Heart right ventricle (tissue), 16 donors: ENCODE measurements at places on chromosomes 12 and 14. TPM values are rescaled to one million over a fixed set of nuclear protein-coding genes. Genes with fewer than 3 reads are reported as not detected.

- DNase-seq, result peak; percentile 43
Observed at GRCh38 chr12:6570264-6570887, 2.3 kb upstream of the NOP2 start.

DNA sequence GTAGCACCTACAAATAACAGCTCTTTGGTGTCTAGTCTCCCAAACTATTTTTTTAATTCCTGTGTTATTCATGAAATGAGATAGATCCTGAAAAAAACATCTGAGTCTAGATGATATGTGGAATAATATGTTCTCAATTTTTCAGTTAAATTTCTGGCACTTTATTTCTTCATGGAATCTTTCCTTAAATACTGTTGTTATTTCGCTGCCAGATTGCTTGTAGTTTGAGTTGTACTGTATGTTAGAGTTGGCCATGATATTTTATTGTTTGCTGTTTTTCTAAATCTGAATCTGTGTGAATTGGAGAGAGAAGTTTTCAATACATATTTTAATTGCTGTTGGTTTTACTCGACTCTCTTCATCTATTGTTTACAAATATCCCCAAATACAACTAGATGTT, 500.5 kb downstream of the EGLN3 start:
- DNase-seq, result no peak

DNA sequence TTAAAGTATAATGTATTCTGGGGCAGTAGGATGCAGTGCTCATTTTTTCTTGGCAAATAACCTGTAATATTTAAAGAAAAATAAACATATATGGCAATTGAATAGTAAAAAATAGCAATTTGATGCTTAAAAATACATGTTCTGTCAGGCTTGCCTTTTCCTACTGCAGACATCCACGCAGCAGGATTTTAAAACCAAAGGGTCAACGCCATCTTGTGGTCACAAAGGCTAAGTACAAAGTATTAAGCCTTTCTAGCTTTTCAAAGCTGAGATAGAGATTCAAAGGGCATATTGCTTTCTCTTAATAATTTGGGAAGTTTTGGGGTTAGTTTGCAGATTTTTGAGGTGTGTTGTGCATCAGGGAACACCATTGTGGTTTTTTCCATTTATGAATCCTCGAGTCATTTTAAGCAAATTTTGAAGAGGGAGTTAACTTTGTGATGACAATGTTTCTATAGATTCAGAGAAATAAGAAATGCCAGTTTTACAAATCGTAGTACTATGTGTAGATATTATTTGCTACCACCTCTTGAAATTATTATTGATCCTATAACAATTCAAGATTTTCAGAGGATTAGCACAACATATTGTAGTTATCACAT, 4.7 kb upstream of the CCER1 start:
- DNase-seq, result peak; percentile 26

- DNase-seq, result no peak
Observed at GRCh38 chr12:39122562-39123204, 217.3 kb upstream of the CPNE8 start.

GRCh38 chr12:51115533-51115932, 32.1 kb upstream of the CSRNP2 start:
- no peak for DNase-seq

DNA sequence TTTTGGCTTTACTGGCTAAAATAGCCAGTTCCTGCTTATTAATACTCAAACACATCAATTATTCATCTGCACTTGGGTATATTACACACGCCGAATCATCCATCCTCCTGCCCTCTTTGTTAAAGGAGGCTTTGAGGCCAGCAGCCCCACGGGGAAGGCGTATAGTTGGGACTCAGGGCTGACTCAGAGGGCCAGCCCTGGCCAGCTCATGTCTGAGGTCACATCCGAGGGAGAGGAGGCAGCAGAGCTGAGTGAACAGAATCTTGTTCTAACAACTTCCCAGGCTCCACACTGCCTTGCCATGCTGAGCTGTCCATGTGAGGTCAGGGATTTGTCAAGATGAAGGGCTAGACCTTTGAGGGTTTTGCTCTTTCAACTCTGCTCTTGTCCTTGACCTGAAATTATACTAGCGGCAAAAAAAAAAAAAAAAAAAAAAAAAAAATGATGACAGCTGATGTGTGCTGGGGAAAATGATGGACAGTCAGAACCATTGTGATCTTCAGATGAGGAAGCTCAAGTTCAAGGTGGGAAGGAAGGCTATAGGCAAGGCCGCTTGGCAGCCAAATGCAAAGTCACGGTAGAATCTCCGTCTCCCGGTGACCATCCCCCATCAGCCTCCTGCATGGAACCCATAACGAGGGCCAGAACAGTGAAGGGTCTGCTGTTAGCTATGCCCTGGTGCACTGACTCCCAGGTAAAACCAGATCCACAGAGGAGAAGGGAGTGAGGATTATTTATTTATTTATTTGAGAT, 12.5 kb upstream of the MARK3 start:
- DNase-seq, result no peak

- DNase-seq, result no peak
Observed at GRCh38 chr12:5718073-5718472, 227.0 kb downstream of the ANO2 start.

- no peak for DNase-seq
Observed at GRCh38 chr12:121000530-121000929, 15.8 kb downstream of the C12orf43 start.

DNA sequence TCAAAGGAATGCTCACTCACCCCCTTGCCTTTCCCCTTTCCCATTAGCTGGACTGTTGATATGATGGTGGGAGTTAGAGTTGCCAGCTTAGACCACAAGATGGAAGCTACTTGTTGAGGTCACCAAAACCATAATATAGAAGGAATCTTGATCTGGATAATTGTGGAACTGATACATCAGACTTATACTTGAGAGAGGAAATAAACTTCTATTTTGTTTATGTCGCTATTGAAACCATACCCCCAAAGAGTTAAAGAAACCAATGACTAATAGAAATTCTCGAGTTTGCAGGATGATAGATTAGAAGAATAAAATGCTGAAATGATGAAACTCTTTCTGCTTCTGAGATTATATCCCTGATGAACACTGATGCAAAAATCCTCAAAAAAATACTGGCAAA, 37.9 kb downstream of the TDG start:
- DNase-seq, result no peak

DNA sequence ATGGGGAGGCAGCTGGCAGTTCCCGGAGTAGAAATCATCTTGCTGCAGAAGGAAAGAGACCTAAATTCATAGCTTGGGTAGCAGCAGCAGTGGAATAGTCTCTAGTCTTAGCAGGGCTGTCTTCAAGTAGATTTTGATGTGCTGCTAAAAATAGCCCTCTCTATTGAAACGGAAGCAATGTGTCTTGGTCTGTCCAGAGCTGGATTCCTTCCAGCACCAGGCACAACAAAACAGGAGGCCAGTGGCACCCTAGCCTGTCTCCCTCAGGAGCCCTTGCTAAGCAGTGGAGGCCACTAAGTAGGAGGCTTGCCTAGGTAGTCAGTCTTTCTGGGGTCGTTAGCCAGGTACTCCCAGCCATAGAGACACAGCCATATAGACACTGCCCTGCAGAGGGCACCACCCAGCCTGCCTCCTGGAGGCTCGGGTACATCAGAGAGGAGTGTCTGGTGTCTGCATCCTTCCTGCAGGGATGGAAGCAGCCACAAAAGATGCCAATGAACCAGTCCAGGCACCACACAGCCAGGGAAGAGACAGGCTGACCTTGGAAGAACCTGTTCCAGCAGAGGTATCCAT, 97.5 kb downstream of the CRACR2A start:
- no peak for DNase-seq

GRCh38 chr14:55580470-55581341, 699 bp downstream of the KTN1 start:
- peak; percentile 69 for DNase-seq

GRCh38 chr12:69397978-69398377, 38.4 kb downstream of the YEATS4 start:
- no peak for DNase-seq

- no peak for DNase-seq
Observed at GRCh38 chr14:20482382-20482781, 13.2 kb downstream of the PNP start.

DNA sequence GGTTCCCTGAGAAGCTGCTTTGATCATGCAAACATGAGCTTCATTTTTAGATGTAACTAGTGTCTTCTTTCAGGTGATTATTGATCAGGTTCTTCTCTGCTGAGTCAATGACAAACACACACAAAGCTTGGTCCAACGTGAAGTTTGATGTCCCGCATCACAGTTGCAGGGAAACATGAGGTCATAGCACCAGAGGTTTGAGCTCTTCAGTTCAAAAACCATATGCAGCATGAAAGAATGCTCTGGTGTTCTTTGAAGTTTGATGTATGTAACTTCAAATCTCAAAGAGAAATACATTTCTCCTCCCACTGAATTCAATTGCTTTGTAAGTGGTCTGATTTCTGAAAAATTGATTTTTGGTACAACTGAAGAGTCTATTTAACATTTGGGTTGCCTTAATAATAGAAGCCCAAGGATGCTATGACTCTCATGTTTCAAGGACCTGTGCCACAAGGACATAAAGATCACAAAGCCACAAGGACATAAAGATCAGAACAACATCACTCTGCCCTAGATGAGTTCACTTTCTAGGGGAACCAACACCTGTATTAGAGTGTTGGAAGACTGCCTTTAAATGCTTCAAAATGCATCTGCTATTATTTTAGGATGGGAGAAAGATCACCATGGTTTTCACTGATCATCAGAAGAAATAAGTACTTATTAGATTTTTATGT, 31.1 kb upstream of the AMIGO2 start:
- DNase-seq, result no peak

DNA sequence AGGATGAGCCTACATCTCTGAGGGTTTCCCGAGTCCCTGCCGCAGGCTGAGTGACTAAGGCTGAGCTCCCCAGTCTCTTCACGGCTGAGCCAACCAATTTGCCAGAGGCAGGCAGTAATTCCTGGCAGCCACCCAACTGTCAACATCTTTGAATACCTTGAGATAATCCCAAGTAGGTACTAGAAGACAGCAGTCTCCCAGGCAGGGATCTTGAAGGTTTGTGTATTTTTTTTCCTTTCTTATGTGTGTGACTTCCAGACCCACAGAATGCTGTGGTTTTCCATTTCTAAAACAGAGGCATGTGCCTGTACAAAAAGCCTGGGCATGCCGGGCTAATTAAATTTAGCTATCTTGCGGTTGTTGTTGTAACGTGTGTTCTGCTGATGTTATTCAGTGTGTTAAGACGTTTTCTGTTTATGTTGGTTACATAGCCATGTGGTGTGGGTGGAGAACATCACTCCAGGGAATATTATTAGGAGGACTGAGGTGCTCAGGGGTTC, 155.5 kb downstream of the ANO2 start:
- DNase-seq, result no peak

- DNase-seq, result no peak
Observed at GRCh38 chr12:71183846-71184245, 26.0 kb upstream of the TSPAN8 start.

GRCh38 chr12:59119676-59120075, 199.4 kb upstream of the LRIG3 start:
- DNase-seq, result no peak

- DNase-seq, result no peak
Observed at GRCh38 chr14:94975366-94975765, 182.0 kb downstream of the DICER1 start.

GRCh38 chr12:117111386-117111785, 12.2 kb upstream of the TESC start:
- no peak for DNase-seq

DNA sequence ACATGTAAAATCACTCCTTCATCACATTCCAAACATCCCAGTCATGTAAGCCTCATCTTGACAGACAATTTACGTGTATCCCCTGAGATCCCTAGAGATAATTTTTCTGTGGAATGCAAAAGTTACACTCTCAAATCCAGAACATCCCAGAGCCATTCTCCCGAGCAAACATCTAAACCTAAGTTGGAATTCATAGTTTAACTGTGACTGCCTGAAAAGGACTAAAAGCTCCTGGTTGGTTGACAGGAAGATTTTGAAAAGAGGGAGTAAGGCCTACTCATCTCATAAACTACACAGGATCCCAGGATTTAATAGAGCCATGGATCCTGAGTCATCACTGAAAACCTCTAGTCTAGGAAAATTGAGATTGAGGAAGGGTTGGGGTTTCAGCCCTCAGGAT, 123.6 kb downstream of the SCN8A start:
- DNase-seq, result no peak

DNA sequence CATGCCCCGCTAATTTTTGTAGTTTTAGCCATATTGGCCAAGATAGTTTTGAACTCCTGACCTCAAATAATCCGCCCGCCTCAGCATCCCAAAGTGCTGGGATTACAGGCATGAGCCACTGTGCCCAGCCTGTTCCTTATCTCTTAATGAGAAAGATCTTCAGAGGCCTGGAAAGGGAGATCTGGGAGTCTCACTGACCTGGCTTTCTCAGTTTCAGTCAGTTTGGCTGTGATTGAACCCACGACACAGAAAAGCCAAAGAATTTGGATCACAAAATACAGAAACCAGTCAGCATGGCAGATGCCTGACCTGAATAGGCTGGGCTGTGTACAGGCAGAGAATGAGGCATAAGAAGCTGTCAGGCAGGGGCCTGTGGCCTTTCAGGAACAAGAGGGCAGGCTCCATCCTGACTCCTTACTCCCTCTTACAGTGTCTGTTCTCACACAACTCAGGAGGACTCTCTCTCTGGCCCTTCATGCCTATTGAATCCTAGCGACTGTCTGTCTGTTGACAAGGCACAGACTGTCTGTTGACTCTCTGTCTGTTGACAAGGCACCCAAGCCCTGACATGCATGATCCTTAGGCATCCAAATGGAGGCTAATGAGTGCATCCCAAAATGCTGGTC, 366.5 kb upstream of the CCDC196 start:
- no peak for DNase-seq

DNA sequence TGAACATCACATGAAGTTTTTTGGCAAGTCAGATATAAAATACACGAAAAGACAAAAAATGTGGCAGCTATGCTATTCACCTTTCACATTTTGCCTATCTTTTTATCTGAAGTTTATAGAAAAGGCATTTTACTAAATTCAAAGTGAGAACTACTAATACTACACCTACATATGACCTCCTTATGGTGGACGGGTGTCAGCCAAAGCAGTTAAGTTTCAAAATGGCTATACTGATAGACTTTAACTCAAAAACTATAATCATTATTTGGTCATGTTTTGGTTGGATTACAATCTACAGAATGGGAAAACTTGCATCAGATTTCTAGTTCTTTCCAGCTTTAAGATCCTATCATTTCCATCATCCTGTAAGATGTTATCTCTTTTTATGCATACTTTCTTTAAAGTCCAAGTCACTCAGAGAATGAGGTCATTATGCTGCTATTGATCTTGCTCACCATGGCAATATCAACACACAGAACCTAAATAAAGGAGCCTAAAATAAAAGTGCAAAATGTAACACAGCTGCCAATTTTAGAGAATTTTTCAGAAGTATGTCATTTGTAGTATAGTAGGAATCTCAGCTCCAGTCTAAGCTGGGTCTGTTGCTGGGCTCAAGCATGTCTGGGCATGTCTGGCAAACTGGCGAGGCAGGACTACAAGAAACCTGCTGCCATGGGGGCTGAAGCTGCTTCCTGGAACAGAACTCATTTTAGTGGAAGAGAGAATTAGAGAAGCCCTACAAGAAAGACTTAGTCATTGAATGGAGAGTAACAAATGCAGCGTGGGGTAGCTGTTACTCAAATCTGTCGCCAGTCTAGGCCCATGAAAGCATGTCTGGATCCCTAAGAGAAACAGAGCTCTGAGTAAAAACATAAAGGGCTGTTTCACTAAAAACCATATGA, 7.6 kb upstream of the AEBP2 start:
- no peak for DNase-seq

Gene IPO8
- total RNA-seq, result 28.9 TPM

Gene SLC7A8
- total RNA-seq, result 14.8 TPM

Gene CRACR2A
- total RNA-seq, result 4.3 TPM

Gene ACIN1
- 70.8 TPM for total RNA-seq

Gene IL26
- total RNA-seq, result not detected

Gene AMN
- not detected for total RNA-seq

Gene EPYC
- total RNA-seq, result not detected

Gene B4GALNT3
- 50.9 TPM for total RNA-seq

Gene AICDA
- not detected for total RNA-seq

Gene SDR9C7
- not detected for total RNA-seq
